Activated CD4-positive, alpha-beta T cell treated with anti-CD3 and anti-CD28 coated beads, Interleukin-2, amount 50 U/mL, for 4 hours (primary cell): ENCODE measurements at places on chromosomes 6 and 20.

- no peak for DNase-seq
These were observed 363.9 kb downstream of the KIF16B start for GRCh38 chr20:16209357-16209756.

DNA sequence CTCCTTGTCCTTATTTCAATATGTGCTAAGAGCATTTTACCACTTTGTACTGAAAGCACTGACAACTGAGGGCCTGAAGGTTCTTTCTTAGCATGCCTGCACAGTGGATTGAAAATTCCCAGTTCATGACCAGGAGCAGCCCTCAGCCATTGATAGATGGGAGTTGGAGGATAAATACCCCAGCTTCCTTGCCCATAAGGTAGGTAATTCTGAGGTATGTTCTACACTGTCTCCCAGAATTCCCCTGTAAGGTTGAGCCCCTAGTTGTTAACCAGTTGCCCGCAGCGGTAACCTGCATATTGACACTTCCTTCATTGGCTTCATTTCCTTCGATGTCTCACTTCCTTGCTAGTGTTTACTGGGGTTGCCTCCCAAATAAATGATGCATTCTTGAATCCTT is 162.0 kb downstream of the CDC5L start:
- no peak for DNase-seq

- DNase-seq, result no peak
These were observed 15.0 kb downstream of the ADNP start for GRCh38 chr20:50916257-50916656.

DNA sequence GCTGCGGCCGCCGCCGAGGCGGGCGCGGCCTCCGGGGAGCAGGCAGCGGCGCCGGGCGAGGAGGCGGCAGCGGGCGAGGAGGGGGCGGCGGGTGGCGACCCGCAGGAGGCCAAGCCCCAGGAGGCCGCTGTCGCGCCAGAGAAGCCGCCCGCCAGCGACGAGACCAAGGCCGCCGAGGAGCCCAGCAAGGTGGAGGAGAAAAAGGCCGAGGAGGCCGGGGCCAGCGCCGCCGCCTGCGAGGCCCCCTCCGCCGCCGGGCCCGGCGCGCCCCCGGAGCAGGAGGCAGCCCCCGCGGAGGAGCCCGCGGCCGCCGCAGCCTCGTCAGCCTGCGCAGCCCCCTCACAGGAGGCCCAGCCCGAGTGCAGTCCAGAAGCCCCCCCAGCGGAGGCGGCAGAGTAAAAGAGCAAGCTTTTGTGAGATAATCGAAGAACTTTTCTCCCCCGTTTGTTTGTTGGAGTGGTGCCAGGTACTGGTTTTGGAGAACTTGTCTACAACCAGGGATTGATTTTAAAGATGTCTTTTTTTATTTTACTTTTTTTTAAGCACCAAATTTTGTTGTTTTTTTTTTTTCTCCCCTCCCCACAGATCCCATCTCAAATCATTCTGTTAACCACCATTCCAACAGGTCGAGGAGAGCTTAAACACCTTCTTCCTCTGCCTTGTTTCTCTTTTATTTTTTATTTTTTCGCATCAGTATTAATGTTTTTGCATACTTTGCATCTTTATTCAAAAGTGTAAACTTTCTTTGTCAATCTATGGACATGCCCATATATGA is 3.2 kb downstream of the MARCKS start:
- DNase-seq, result no peak

- DNase-seq, result no peak
These were observed 1604.2 kb downstream of the KHDRBS2 start for GRCh38 chr6:60681806-60682205.

- no peak for DNase-seq
These were observed 150.2 kb downstream of the CDH26 start for GRCh38 chr20:60108397-60108796.

DNA sequence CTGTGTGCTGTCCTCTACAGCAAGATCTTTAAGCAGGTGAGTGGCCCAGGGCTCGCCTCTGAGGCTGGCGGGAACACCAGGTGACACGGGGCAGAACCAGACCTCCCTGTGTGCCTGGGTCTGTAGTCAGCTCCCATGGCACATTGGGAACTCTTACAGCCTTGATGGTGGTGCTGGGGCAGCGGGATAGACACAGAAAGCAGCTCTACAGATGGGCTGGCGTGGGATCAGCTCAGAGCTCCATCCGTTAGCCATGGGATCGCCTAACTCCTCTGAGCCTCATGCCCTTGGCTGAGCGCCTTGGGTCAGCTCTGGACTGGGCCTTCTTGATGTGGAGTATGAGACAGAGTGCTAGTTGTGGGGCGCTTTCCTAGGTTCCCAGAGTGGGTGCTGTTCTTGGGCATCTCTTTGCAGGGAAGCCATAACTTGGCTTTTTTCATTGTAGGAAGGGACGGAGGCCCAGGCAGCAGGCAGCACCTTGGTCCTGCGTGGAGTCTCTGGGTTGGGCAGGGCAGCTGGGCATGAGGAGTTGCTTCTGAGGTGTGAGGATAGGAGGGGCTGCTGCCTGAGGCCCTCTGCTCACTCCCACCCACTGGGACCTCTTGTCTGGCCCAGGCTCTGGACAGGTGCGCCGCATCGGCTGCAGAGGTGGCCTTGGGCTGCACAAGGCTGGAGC is 51.3 kb downstream of the EFCAB8 start:
- DNase-seq, result no peak

- DNase-seq, result no peak
These were observed 21.7 kb downstream of the PXDC1 start for GRCh38 chr6:3729603-3730344.

GRCh38 chr6:161091972-161092701 is 100.6 kb downstream of the MAP3K4 start:
- no peak for DNase-seq

DNA sequence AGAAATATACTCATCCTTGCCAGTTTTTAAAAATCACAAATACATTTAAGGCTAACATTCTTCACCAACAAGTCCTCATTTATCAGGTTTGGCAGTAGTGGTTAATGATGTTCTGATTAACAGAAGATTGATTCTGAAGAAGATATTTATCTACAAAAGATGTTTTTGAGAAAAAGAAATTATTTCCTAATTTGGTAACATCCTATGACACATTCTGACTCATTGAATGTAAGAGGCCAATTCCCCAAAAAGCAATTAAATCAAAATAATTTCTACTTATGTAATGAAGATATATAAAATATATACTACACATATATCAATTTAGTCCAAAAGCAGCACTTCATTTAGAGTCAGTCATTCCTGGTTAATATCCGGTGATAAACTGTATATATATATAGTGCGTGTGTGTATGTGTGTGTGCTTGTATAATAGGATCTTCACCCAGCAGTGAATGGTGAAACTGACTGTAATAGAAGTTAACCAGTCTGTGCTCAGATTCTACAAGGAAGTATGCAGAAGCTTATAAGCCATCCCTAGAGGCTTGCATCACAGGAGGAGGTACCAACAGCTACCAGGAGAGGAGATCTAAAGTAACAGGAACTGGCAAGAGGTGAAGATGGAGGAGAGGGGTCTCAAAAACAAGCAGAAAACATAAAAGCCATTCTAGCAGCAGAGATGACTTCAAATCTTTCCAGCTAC is 82.9 kb upstream of the MARCKS start:
- no peak for DNase-seq

DNA sequence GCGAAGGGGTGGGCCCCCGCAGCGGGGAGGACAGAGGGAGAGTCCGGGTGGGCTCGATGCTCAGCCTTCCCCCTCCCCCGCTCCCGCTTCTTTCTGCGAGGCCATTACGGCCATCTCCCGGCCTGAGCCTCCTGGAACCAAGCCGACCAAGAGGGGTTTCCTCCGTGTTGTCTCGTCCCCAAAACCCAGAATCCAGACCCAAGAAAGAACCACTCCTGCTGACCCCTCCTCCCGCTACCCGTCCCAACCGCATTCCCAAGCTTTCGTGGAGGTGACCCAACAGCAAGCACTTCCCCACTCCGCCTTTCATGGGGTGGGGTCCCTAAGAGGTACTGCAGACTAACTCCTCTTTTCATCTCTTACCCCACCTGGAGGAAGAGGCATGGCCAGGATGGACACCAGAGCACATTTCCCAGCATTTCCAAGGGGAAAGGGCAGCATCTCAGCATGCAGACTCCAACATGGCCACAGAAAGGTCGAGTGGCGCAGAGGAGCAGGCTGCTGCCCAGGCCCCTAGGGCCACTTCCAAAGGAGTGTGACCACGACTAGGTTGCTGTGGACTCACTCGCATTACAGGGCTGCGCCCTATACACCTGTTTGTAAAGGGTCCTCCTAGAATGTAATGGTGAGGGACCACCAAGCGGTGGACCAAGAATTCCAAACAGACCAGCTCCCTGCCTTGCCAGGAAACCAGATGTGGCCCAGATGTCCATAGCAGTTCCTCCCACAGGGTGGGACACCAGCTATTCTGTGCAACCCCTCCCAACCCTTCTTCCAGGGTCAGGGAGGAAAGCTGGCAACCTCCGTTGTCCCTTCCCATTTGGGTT is 53.4 kb downstream of the MRPL14 start:
- no peak for DNase-seq

DNA sequence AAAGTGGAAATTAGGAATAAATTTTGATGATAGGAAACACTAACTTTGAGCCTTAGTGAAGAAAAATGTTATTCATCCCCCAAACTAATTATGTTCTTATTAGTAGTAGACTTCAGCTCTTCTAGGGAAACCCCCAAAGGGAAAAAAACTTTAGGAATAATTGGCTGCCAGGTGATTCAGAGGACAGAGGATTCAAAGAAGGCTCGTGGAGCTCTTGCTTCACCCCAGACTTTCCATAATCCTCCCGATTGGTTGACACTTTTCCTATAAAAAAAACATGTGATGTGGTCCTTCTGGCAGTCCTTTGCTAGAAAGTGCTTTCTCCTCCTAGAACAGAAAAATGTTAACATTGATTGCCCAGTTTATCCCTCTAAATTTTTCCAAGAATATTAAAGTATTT is 5.6 kb upstream of the CCDC170 start:
- no peak for DNase-seq

DNA sequence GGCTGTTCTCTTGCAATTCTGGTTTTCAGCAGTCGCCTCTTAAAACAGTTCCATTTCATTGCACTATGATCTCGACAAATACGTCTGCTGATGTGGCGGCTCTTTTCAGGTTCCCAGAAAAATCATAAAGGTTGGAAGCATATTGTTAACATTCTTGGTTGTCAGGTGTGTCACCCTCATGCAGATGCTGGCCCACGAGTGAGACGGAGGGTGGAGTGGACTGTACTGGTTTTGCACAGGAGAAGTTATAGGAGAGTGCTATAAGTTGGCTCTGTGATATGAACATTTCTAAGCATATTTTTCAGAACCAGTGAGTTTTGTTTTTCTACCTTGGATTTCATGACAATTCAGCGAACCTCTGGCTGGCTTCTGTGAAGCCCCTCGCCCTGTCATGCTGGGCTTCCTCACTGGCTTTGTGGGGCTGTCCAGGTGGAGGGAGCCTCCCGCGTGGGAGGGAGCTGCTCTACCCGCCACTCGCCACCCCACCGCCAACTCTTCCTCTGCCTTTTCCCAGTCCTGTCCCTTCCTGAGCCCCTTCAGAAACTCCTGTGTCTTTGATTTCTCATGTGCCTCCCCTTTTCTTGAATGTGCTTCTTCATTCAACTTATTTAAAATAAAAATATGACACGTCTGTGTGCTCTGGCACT is 10.6 kb downstream of the IRF4 start:
- DNase-seq, result no peak

DNA sequence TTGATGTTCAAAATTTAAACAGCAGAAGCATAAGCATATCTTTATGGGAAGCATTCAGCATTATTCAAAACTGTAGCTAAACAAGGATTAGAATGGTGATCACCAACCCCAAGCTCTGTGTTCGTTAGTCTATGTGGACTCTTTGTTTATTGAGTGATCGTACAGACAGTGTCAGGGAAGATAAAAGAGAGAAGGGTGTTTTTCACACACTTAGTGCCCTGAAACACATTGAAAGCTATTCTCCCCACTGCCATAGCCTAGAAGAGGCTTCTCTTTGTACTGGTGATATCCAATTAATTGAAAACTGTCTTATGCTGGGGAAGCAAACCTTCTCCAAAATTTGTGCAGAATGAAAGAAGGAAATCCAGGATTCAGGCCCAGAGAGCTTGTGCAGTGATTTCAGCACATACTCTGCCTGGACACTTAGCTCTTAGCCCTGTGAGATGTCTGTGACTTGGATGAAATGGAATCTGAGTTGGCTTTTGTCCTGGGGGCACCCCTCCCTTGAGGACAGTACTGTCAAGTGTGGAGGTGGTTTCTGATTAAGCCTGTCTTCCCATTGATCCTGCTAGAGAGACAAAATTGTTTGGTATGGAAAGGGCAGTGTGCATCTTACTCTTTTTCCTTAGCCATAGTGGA is 125.7 kb upstream of the MTHFD1L start:
- DNase-seq, result no peak

- DNase-seq, result no peak
These were observed 12.1 kb downstream of the BCL2L1 start for GRCh38 chr20:31710423-31711108.

GRCh38 chr6:153525998-153526397 is 394.9 kb upstream of the RGS17 start:
- no peak for DNase-seq

GRCh38 chr6:47277702-47278101 is 32.0 kb downstream of the TNFRSF21 start:
- DNase-seq, result no peak

- DNase-seq, result no peak
These were observed 189.4 kb downstream of the DLL1 start for GRCh38 chr6:170101281-170102035.
